Caco-2 (cell line): ENCODE measurements at places on chromosomes 5 and 9. TPM values are rescaled to one million over a fixed set of nuclear protein-coding genes. Genes with fewer than 3 reads are reported as not detected.
A peak's percentile ranks its signal among the peaks of the same experiment; 100 is the strongest.

DNA sequence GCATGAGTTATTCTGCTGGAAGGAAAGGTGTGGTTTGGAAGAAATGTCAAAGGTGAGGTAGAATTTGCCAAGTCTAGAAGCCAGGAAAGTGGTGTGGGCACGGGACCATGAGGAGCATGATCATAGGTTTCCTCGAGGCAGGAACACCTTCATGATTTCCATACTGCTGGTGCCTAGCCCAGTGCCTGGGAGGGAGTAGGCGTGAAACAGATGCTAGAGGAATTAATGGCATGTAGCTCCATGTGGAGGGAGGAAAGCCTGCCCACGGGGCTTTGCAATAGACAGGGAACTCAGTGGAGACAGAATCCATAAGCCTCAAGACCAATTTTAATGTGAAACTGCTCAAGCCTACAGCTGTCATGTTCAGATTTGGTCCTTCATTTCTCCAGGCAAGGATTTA lies 35.1 kb downstream of the TTLL11 start:
- H3K4me3 ChIP-seq: no peak overlapping the region
- H3K4me1 ChIP-seq: no peaks in the 10 kb centered on the region
- no peaks in the 10 kb centered on the region for H3K27me3 ChIP-seq
- no peak for DNase-seq
- H3K36me3 ChIP-seq: no peaks in the 10 kb centered on the region

- peaks cover 21% of the 10 kb centered on the region for H3K4me1 ChIP-seq
- peak overlapping the region; percentile 56 for H3K27ac ChIP-seq
- DNase-seq: no peak
Measured at GRCh38 chr9:131677444-131678180, 62.3 kb downstream of the RAPGEF1 start.

DNA sequence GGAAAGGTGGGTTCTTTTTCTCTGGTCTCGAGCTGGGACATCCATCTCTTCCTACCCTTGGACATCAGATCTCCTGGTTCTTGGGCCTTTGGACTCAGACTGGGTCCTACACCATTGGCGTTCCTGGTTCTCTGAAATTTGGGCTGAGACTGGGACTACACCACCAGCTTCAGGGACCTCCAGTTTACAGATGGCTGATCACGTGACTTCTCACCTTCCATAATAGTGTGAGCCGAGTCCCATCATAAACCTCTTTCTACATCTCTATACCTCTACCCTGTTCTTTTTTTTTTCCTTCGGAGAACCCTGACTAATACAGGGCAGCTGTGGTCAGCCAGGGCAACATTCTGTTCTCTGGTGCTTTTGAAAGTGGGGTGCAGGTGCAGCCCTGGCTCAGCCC lies 27.2 kb upstream of the RXRA start:
- H3K4me1 ChIP-seq: peaks cover 4% of the 10 kb centered on the region; the same call in 1 of the 2 replicates
- no peak overlapping the region for H3K27ac ChIP-seq
- no peak for DNase-seq
- no peaks in the 10 kb centered on the region for H3K36me3 ChIP-seq
- H3K4me3 ChIP-seq: no peak overlapping the region

GRCh38 chr5:62077823-62078550 lies 228.0 kb upstream of the KIF2A start:
- no peaks in the 10 kb centered on the region for H3K4me1 ChIP-seq
- DNase-seq: no peak
- H3K36me3 ChIP-seq: no peaks in the 10 kb centered on the region
- no peak overlapping the region for H3K27ac ChIP-seq
- H3K27me3 ChIP-seq: no peaks in the 10 kb centered on the region

DNA sequence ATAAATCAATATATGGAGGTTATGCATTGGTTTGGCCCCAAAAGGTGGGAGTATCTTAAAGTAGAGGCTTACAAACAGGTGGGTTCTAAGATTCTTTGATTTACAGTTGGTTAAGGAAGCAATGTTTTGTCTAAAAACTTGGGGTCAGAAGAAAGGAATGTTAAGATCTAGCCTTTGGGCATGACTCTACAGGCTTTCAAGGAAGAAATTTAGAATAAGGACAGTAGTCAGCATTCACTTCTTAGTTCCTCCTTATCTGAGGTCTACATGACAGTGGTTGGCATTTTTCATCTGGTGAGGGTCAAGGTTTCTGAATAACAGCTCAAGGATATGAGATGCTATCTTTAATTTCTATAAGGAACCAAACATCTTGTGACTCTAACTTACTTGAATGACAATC lies 122.8 kb downstream of the CAMK4 start:
- no peak overlapping the region for H3K27ac ChIP-seq
- H3K36me3 ChIP-seq: no peaks in the 10 kb centered on the region
- no peaks in the 10 kb centered on the region for H3K27me3 ChIP-seq
- no peaks in the 10 kb centered on the region for H3K4me1 ChIP-seq
- no peak overlapping the region for H3K4me3 ChIP-seq
- no peak for DNase-seq

- H3K27me3 ChIP-seq: no peaks in the 10 kb centered on the region
- no peak overlapping the region for H3K4me3 ChIP-seq
Measured at GRCh38 chr9:75090579-75090978, 2.3 kb downstream of the OSTF1 start.

GRCh38 chr9:129557192-129558036 lies 63.5 kb downstream of the C9orf50 start:
- peak; percentile 74 for DNase-seq
- H3K4me1 ChIP-seq: peaks cover 43% of the 10 kb centered on the region
- H3K36me3 ChIP-seq: no peaks in the 10 kb centered on the region
- H3K4me3 ChIP-seq: no peak overlapping the region

- no peaks in the 10 kb centered on the region for H3K4me1 ChIP-seq
- H3K36me3 ChIP-seq: no peaks in the 10 kb centered on the region
- no peaks in the 10 kb centered on the region; the same call in 1 of the 2 replicates for H3K27me3 ChIP-seq
- H3K4me3 ChIP-seq: no peak overlapping the region
Measured at GRCh38 chr5:171750311-171750788, 35.3 kb upstream of the SMIM23 start.

- no peak for DNase-seq
- no peak overlapping the region for H3K4me3 ChIP-seq
- no peak overlapping the region for H3K27ac ChIP-seq
- H3K27me3 ChIP-seq: no peaks in the 10 kb centered on the region
Measured at GRCh38 chr9:73237140-73237539, 85.5 kb downstream of the ANXA1 start.

DNA sequence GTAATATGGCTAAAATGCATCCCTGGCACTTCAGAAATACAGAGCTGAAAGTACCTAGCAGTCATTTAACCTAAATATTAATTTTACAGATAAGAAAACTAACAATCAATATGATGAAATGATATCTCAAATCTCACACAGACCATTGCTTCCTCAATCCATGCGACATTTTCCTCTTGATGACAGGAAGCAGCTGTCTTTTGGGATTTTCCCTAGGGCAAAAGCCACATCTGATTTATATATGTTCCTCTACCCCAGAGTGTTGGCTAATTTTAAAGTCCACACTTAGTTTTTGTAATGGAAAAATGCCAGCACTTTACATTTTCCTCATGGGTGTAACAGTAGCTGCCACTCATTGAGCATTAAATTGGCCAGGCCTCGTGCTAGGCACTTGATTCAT lies 47.7 kb upstream of the ITGA1 start:
- H3K4me3 ChIP-seq: no peak overlapping the region
- H3K36me3 ChIP-seq: no peaks in the 10 kb centered on the region
- no peaks in the 10 kb centered on the region for H3K27me3 ChIP-seq

DNA sequence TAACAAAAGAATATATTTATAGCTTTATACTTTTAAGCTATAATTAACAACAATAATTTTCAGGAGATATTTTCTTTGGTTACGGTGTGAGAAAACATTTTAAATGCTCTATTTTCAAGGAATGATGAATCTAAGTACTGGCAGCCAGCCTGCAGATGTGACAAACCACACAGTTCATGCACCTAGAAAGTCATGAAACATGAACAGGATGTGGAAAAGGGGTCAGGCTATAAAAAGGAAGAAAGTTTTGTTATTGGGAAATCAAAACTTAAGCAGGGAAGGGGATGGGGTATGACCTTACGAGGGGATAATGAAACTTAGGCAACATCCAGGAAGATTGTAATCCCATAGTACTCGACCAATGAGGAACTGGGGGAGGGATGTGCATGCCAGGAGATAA lies 508.7 kb upstream of the GRAMD2B start:
- H3K4me3 ChIP-seq: no peak overlapping the region
- H3K27ac ChIP-seq: no peak overlapping the region
- no peaks in the 10 kb centered on the region for H3K27me3 ChIP-seq
- no peak for DNase-seq
- H3K36me3 ChIP-seq: no peaks in the 10 kb centered on the region

DNA sequence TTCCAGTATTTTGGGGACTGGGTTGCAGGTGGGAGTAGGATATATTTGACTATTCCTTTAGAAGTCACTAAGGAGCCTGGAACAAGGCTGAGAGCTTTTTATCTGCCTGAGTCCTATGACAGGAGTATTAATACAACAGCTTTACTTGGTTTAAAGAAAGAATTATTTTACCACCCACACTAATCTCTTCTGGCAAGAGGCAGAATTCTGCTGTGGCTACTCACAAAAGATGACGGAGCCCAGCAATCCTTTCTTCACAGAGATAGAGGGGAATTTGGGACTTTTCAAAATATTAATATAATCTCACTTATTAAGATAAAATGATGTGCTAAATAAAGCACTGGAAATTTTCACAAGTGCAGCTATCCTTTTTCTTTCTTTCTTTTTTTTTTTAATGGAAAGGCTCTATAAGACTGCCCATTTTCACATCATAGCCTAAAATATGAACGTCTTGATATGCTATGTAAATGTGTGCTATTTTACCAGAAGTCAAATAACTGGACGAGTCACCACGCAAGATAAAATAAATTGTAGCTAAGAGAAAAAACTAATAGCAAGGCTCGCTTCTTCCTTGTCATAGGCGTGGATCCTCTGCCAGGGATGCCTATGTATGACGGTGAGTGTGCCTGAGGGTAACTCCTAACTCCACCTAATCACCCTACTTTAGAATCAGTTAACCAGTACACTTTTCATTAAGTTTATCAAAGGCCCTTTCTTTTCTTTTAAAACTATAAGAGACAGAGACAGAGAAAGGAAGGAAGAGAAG lies 76.3 kb downstream of the ZNF608 start:
- no peaks in the 10 kb centered on the region for H3K36me3 ChIP-seq
- no peaks in the 10 kb centered on the region for H3K27me3 ChIP-seq
- H3K27ac ChIP-seq: peak overlapping the region; percentile 52
- H3K4me3 ChIP-seq: no peak overlapping the region
- H3K4me1 ChIP-seq: peaks cover 20% of the 10 kb centered on the region

GRCh38 chr9:17318821-17319320 lies 184.0 kb downstream of the CNTLN start:
- no peaks in the 10 kb centered on the region for H3K4me1 ChIP-seq
- no peaks in the 10 kb centered on the region for H3K27me3 ChIP-seq
- no peak for DNase-seq
- H3K4me3 ChIP-seq: no peak overlapping the region
- no peak overlapping the region for H3K27ac ChIP-seq

DNA sequence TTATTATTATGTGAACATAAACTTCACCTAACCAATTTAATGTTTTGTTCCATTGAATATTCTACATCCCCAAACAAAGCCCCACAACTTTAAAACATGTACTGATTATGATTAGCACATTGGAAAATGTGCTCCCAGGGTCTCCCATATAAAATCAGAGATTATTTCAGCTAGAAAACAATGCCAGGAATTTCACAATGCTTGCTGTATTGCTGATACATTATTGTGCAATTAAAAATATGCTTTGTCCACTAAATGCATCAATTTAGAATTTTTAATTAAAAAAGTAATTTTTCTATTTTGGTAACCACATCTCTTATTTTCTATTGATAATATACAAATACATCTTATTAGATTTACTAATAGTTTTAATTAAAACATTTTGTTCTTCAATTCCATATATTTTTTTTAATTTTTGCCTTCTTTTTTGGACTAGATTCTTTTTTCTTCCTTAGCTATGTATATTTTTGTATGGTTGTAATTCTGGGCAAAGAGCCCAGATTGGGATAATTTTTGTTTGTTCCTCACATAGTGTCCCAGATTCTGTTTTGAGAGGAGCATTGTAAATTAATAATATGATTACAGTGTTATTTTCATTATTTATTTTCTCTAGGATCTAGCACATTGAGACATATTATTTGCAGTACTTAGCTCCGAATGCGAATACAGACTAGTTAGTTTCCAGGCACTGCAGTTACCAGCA lies 241.5 kb upstream of the CDH18 start:
- H3K36me3 ChIP-seq: no peaks in the 10 kb centered on the region
- no peak overlapping the region for H3K27ac ChIP-seq
- no peak overlapping the region for H3K4me3 ChIP-seq
- no peaks in the 10 kb centered on the region for H3K27me3 ChIP-seq
- no peak for DNase-seq
- no peaks in the 10 kb centered on the region for H3K4me1 ChIP-seq

- H3K4me1 ChIP-seq: no peaks in the 10 kb centered on the region; the same call in 1 of the 2 replicates
- H3K27ac ChIP-seq: no peak overlapping the region
- no peaks in the 10 kb centered on the region for H3K27me3 ChIP-seq
Measured at GRCh38 chr9:15244001-15244441, 63.0 kb downstream of the TTC39B start.

DNA sequence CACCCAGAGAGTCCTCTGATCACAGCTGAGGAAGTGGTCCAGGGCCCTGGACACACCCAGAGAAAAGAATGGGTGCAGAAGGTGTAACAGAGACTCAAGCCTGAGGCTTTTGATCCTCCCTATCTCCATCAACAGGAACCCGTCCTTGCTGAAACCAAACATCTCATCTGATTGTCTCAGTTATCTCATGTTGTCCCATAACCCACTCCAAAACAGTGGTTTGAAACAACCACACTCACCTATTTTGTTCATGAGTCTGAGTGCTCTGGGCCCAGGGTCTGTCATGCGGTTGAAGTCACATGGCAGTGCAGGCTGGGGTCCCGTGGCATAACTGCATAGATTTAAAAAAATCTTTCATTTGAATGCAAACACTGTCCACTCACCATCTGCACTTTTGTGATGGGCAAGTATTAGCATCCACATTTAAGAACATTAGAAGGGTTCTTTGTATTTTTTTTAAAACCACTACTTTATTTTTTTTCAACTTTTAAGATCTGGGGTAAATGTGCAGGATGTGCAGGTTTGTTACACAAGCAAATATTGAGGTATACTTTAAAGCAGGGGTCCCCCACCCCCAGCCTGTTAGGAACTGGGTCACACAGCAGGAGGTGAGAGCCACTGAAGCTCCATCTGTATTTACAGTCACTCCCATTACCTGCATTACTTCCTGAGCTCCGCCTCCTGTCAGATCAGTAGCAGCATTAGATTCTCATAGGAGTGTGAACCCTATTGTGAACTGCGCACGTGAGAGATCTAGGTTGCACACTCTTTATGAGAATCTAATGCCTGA lies 255.8 kb downstream of the ROR2 start:
- no peak overlapping the region for H3K4me3 ChIP-seq
- no peaks in the 10 kb centered on the region for H3K27me3 ChIP-seq
- H3K27ac ChIP-seq: no peak overlapping the region
- H3K4me1 ChIP-seq: no peaks in the 10 kb centered on the region
- no peak for DNase-seq

GRCh38 chr9:27212191-27212590 lies 84.8 kb downstream of the EQTN start:
- no peaks in the 10 kb centered on the region for H3K27me3 ChIP-seq
- no peak overlapping the region for H3K27ac ChIP-seq
- H3K36me3 ChIP-seq: no peaks in the 10 kb centered on the region
- no peaks in the 10 kb centered on the region for H3K4me1 ChIP-seq
- H3K4me3 ChIP-seq: no peak overlapping the region

GRCh38 chr5:143806579-143806978 lies 5.4 kb upstream of the HMHB1 start:
- no peaks in the 10 kb centered on the region for H3K4me1 ChIP-seq
- H3K4me3 ChIP-seq: no peak overlapping the region
- H3K27ac ChIP-seq: no peak overlapping the region
- no peaks in the 10 kb centered on the region for H3K27me3 ChIP-seq

GRCh38 chr5:6545770-6546690 lies 86.8 kb downstream of the NSUN2 start:
- H3K27me3 ChIP-seq: no peaks in the 10 kb centered on the region
- H3K36me3 ChIP-seq: no peaks in the 10 kb centered on the region
- no peak overlapping the region for H3K4me3 ChIP-seq
- DNase-seq: no peak

The LIFR gene
- 4.8 and 5.1 TPM in 2 replicates for total RNA-seq

The SYK gene
- total RNA-seq: 4.6 and 5.3 TPM in 2 replicates

The SGCD gene
- 0.20 and 0.28 TPM in 2 replicates for total RNA-seq
